ENCODE measurements at places on chromosomes 7 and 10.
A peak's percentile ranks its signal among the peaks of the same experiment; 100 is the strongest.

DNA sequence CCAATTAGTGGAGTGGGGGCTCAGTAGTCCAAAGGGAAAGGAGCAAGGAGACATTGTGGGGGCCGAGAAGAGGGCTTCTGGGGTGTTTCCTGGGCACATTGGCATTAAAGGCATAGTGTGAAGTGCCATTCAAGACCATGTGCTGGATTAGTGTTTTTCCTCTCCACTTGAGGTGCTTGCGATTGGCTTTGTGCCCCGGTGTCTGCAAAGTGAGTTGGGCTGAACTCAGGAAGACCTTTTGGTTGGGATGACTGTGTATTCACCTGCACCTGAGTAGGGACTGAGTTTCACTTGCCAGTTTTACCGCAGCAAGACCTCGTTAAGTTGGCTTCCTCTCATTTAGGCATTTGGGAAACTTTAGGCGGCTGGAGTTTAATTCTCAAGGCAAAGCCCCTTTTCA is 73.0 kb downstream of the TCF7L2 start:
- DNase-seq = no peak

- DNase-seq = no peak
Measured at GRCh38 chr10:49079072-49079471, 36.2 kb downstream of the VSTM4 start.

DNA sequence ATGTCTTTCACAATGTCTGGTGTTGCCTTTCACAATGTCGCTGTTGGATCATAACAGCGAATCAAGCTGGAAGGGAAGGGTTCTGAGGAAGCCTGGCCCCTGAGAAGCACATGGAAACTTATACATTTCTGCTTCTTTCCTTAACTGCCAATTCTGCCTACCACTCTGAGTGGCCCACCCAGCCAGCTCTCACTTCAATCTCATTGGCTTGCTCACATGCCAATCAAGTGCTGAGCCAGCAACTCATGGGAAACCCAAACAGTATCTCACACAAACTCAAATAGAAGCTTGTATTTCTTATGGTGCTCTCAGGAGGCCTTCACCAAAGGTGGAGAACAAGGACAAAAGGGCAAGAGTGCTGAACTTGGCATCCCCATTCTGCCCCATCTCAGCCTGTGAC is 117.4 kb upstream of the GPR26 start:
- DNase-seq = no peak

DNA sequence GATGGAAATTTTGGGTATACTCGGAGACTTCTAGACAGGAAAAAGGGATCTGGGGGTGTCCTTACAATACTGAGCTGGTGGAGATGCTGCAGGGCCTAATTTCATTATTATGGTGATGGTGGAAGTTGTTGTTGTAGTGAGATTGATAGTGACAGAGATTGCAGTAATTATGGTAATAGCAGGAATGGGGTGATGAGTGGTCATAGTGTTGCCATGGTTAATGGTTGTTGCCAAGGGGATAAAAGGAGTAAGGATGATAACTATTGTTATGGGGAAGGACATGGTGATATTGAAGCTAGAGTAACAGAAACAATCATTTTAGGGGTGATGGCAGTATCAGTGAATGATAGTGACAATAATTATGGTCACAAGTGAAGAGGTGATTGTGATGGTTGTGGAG is 27.1 kb upstream of the LBX1 start:
- DNase-seq = no peak

- no peak for DNase-seq
Measured at GRCh38 chr10:132498562-132499366, 38.8 kb upstream of the INPP5A start.

DNA sequence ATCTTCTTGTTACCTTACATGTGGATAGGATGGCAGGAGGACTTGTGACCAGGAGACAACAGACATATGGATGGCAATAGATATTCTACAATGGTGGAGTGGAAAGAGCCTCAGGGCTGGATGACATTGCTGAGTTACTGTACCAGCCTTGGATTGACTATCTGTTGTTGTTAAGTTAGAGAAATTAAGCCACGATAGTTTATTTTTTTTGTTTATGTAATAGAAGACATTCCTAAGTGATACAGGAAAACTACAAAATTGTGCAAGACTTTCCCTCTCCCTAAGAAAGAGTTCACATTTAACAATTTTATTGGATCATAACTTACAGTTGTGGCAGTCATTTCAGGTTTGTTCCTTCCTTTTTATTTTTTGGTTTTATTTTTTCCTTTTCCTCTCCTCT is 230.7 kb upstream of the CACNA2D1 start:
- DNase-seq = no peak

DNA sequence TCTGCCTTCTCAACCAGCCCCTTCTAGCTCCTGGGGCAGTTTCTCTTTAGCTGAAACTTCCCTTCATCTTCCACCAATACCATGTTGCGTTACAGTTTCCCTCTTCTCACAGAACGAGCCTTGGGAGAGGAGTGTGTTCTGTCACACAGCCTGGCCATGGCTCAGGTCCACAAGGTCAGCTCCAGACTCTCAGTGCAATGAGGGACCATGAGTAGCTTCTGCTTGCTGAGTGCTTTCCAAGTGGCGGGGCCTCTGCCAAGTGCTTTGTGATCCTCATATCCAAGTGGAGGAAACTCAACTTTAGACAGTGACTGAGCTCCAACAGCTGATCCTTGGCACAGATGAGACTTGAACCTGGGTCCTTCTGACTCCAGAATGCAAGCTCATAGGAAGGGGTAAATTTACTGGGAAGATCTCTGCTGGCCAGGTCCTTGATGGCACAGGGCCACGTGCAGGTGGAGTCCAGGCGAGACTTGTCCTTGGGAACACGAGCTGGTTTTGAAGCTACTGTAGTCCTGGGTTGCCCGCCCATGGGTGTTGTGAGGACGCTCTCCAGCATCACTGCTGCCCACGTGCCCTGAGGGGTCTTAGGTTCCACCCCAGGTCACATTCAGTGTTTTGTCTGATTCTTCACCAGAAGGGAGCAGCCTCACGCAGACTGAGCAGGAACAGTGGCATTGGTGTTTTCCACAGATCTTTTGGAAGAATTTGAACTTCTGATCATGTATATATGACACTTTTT is 238.0 kb downstream of the EBF3 start:
- DNase-seq = no peak

DNA sequence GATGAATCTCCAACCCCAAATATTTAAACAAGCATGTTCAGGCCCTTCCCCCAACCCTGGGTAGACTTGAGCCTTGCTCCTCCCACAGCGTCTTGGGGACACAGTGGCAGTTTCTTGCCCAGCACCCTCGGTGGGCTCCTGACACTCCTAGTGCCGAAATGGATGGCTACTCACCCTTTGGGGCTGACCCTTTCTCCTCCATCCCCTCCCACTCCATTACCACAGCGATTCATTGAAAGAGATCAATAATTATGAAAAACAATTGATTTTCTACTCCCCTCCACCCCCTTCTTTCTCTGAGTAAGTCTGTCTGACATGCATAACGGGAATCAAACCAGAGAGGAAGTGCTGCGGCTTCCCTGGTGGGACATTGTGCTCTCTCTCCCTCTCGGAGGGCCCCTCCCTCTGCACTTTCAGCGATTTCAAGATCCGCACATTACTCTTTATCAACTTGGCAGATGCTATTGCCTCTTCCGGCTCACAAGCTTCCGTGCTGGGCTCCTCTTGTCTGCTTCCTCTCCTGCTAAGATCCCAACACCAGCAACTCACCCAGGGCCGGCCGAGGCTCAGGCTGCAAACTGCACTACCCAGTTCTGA is 79.0 kb upstream of the PLXNA4 start:
- DNase-seq = peak; percentile 25

GRCh38 chr10:91054325-91054724 is 133.4 kb upstream of the ANKRD1 start:
- no peak for DNase-seq

DNA sequence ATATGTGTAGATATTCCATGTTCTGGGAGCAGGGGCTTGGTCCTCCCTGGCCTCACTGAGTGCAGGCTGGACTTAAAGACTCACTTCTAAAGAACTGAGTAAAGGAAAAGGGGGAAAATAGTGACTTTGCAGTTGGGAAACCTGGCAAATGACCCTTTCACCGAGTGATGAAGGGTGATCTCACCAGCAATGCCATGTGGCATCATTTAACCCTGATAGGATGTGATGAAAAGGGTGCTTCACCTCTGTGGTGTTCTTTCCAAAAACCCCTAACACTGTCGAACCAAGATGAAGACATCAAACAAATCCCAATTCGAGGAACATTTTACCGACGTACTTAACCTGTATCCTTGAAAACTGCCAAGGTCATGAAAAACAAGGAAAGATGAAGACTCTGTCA is 71.9 kb downstream of the AOAH start:
- no peak for DNase-seq

- DNase-seq = no peak
Measured at GRCh38 chr7:79091661-79092060, 361.8 kb downstream of the MAGI2 start.

- no peak for DNase-seq
Measured at GRCh38 chr10:122021828-122022227, 32.9 kb downstream of the TACC2 start.

- DNase-seq = no peak
Measured at GRCh38 chr10:116385994-116386809, 41.4 kb upstream of the PNLIPRP3 start.

DNA sequence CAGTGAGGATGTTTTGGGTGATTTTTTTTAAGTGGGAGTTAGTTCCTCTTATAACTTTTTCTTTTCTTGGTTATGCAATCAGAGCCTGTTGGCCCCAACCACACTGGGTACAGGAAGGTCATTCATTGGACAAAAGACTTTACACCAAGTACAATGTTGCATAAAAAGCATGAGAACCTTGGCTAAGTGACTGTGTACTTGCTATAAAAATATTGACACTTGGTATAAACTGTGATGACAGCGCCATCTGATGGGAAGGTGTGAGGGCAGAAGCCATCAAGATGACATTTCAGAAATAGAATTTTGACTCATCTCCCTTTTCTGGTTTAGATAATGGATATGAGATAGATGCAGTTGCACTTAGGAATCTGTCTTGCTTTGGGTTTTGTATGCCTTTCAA is 126.4 kb upstream of the CCDC6 start:
- no peak for DNase-seq

DNA sequence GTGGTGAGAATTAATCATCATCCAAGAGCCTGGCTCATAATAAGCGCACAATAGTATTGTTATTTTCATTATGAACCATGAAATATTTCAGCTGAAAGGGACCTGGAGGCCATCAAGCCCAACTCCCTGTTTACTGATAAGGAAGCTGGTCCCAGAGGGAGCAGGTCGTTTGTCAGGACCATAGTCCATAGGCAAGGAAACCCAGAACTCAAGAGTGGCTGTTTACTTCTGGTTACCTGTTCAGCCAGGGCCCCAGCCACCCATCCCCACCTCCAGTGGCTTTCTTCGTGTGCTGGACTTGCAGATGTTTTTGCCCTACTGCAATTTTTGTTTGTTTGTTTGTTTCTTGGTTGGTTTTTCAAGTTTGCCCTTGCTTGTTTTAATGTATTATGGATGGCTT is 152.0 kb downstream of the TPST1 start:
- DNase-seq = no peak

GRCh38 chr7:71363223-71363622 is 231.3 kb downstream of the GALNT17 start:
- no peak for DNase-seq

DNA sequence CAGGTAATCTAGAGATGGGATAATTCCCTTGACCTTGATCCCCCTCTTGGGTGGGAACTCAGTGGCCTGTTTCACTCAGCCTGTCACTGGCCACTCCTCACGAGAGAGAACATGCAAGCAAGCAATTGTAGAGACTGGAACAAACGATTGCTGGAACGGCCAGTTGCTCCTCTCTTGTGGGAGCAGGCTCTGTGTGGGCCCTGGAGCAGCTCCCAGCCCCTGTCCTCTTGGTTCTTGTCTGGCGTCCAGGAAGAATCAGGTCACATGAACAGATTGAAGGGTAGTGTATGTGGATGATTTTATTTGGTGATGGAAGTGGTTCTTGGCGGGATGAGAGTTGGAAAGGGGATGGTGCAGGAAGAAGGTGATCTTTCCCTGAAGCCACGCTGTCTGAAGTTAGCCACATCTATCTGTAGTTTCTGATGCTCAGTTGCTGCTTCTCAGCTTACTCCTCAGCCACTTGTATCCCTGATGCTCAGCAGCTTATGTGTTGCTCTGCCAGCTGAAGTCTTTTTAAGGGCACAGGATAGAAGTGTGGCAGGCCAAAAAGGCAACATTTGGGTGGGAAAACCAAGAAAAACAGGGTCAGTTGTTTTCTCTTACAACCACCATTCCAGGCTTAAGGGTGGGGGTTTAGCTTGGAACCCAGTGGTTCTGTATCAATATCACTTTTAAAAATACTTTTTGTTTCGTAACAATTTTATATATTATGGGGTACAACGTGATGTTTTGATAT is 15.9 kb downstream of the RNF133 start:
- no peak for DNase-seq

DNA sequence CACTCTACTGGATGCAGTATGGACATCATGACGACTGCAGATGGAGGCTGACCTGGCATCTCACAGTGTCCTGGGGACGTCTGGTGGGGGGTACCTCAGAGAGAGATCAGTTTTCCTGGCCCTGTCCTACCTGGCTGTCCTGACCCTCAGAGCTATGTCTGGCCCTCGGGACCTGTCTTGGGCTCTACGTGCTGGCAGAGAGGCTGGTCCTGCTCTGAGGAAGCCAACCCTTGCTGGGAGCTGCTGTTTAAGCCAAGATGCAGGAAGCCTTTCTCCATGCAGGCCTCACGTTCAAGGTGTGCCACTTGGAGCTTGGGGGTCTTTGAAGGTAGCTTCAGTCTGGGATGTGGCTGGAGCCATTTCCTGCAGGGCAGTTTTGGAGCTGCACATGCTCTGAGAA is 42.1 kb upstream of the CXCL12 start:
- DNase-seq = no peak
